Upper lobe of right lung (tissue), 1 donor: ENCODE measurements at places on chromosomes 2 and 18. TPM values are rescaled to one million over a fixed set of nuclear protein-coding genes. Genes with fewer than 3 reads are reported as not detected.

The POLR1A gene
- 26.6 TPM for total RNA-seq

The FAM161A gene
- 1.5 TPM for total RNA-seq

The ASPRV1 gene
- 2.1 TPM for total RNA-seq

The NDC80 gene
- total RNA-seq, result 0.69 TPM

The TLX2 gene
- total RNA-seq, result not detected

The STEAP3 gene
- 14.1 TPM for total RNA-seq

The TRIM43B gene
- not detected for total RNA-seq

The POTEI gene
- not detected for total RNA-seq

The DES gene
- 59.4 TPM for total RNA-seq

The SPDYA gene
- total RNA-seq, result 1.5 TPM

The NRP2 gene
- 75.3 TPM for total RNA-seq

The ANKRD53 gene
- total RNA-seq, result 0.38 TPM

The ITPRIPL1 gene
- 1.3 TPM for total RNA-seq

The PIEZO2 gene
- total RNA-seq, result 20.4 TPM

The SLC9A2 gene
- 0.58 TPM for total RNA-seq

The QPCT gene
- 4.9 TPM for total RNA-seq

The FBXO36 gene
- 1.8 TPM for total RNA-seq

The SLC14A1 gene
- total RNA-seq, result 6.0 TPM

The ITM2C gene
- 25.0 TPM for total RNA-seq

The SH3BP4 gene
- 29.6 TPM for total RNA-seq

The ZSWIM2 gene
- not detected for total RNA-seq

The NDUFB3 gene
- 68.2 TPM for total RNA-seq

The CD8B gene
- 2.1 TPM for total RNA-seq

The SCN9A gene
- 10.5 TPM for total RNA-seq

The DNAH6 gene
- total RNA-seq, result 1.1 TPM

The VWC2L gene
- total RNA-seq, result not detected

The KHK gene
- total RNA-seq, result 4.9 TPM

The ELOA2 gene
- not detected for total RNA-seq

The TDRD15 gene
- not detected for total RNA-seq

The EGR4 gene
- total RNA-seq, result not detected

The ACMSD gene
- total RNA-seq, result not detected

The VAMP5 gene
- total RNA-seq, result 84.8 TPM

The MPV17 gene
- total RNA-seq, result 80.4 TPM

The C1GALT1C1L gene
- total RNA-seq, result 0.35 TPM

The IL1R2 gene
- 17.0 TPM for total RNA-seq

The PXDN gene
- 58.4 TPM for total RNA-seq

The SLC5A7 gene
- total RNA-seq, result 0.81 TPM

The SERPINB2 gene
- total RNA-seq, result 0.38 TPM

The LOXHD1 gene
- 2.7 TPM for total RNA-seq

The MAP4K3 gene
- 55.5 TPM for total RNA-seq

The MALL gene
- 154 TPM for total RNA-seq

The PLCL1 gene
- total RNA-seq, result 7.7 TPM

The FAM237A gene
- not detected for total RNA-seq

The RNF152 gene
- total RNA-seq, result 21.2 TPM

The IRS1 gene
- total RNA-seq, result 10.6 TPM

The C2orf76 gene
- 11.8 TPM for total RNA-seq

The CD207 gene
- 3.6 TPM for total RNA-seq

The CNRIP1 gene
- total RNA-seq, result 23.8 TPM

The CFAP65 gene
- total RNA-seq, result not detected

The KLHL41 gene
- 0.61 TPM for total RNA-seq

The MDH1B gene
- total RNA-seq, result 0.26 TPM

The C2orf80 gene
- total RNA-seq, result not detected
